ENCODE measurements at places on chromosomes 16 and 17.

DNA sequence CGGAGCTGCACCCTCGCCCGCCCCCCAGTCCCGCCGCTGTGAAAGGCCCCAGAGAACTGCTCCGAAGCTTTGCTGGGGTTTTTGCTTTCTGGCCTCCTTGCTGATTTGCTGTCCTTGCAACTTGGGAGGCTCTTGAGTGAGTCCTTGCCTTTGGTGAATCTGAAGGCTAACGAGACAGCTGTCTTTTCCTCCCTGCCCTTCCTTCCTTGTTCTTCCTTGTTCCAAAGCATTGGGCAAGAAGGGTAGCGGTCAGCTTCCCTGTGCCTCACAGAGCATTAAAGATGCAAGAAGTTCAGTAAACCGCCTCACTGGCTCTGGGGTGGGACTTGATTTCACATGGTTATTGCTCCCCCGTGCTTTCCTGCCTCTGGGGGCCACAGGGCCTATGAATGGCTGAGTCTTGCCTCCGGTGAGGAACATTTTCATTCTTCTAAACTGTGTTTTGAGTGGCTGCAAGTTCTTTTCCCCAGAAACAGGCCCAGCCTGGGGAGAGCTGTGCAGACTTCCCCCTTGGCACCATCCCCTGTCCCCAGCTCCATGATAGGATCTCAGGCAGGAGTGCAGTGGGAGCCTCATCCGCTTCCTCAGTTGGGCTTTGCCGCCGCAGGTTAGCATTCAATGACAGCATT, 1.4 kb downstream of the YPEL2 start:
- no peak for DNase-seq

DNA sequence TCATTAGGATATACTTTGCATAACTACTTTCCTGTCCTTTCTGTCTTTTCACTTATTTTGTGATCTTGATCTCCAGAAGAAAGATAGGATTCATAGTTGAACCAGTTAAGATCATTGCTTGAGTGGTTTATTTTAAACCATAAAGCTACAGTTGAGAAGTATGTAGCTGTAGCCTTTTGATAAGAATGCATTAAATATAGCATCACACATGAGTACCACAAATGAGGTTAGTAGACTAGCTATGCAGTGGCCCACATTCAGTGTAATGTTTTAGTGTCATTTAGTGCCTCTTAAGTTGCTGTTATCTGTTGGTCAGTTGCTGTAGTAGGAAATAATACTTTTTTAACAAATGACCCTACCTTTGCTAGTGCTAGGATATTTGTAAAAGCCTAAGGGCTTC, 1.3 kb downstream of the NLK start:
- DNase-seq, result no peak

- no peak for DNase-seq
Observed at GRCh38 chr17:37485938-37486570, 3.6 kb upstream of the DUSP14 start.

DNA sequence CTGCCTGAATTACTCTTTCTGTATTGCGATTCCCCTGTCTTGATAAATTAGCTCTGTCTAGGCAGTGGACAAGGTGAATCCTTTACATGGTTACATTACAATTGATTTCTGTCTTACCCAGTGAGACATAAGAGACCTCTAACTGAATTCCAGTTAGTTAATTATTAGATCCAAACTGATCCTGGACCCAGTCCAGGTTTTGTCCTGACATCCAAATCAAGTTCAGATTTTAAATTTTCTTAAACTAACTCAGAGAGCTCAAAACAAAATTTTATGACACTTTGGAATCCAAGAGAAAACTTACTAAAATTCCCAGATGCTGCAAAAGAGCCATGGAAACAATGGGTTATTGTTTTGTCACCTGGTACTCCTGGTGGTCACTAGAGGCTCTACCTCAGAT, 2166.6 kb downstream of the TP53TG3F start:
- no peak for DNase-seq
